Testis (tissue), 5 donors: ENCODE measurements at places on chromosomes 3 and 15. TPM values are rescaled to one million over a fixed set of nuclear protein-coding genes. Genes with fewer than 3 reads are reported as not detected.
A peak's percentile ranks its signal among the peaks of the same experiment; 100 is the strongest.

GRCh38 chr3:150515210-150515609, 31.1 kb downstream of the SERP1 start:
- DNase-seq, result no peak

GHRL gene
- 1.0 TPM for polyA plus RNA-seq

- no peak for DNase-seq
Observed at GRCh38 chr3:10334459-10334858, 13.5 kb upstream of the SEC13 start.

GOLGB1 gene
- 11.5 TPM for polyA plus RNA-seq

DNA sequence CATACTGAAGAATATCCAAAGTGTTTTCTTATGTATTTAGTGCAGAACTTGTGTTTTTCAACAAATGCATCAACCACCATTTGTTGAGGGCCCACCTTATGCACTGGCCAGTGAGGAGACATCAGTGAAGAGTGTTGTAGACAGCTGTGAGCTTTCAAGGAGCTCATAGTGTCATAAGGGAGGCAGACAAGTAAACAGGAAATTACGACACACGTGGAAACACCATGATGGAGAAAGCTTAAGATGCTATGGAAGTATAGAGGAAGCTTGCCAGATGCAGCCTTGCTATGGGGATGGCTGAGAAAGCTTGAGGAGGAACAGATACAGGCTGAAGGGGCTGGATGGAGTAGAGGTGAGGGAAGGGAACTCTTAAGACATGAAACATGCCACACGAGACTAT, 50.8 kb upstream of the PSMD6 start:
- DNase-seq, result no peak

ESYT3 gene
- 1.2 TPM for polyA plus RNA-seq

TGM4 gene
- polyA plus RNA-seq, result 1.1 TPM

SLC12A1 gene
- polyA plus RNA-seq, result 1.2 TPM

GRCh38 chr3:100402256-100402655, 917 bp downstream of the LNP1 start:
- DNase-seq, result no peak

GRCh38 chr3:42717306-42717705, 14.7 kb upstream of the HHATL start:
- peak; percentile 2 for DNase-seq

DNA sequence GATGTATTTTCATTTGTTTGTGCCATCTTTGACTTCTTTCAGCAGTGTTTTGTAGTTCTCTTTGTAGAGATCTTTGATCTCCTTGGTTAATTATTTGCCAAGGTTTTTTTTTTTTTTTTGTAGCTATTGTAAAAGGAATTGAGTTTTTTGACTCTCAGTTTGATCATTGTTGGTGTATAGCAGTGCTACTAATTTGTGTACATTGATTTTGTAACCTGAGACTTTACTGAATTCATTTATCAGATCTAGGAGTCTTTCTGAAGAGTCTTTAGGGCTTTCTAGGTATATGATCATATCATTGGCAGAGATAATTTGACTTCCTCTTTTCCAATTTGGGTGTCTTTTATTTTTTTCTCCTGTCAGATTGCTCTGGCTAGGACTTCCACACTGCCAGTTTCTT, 42.2 kb upstream of the POMGNT2 start:
- DNase-seq, result no peak

CD86 gene
- polyA plus RNA-seq, result 3.4 TPM

GRCh38 chr3:188390343-188390718, 236.4 kb downstream of the LPP start:
- no peak for DNase-seq

AQP9 gene
- 3.1 TPM for polyA plus RNA-seq

CLDN1 gene
- 37.1 TPM for polyA plus RNA-seq

DNA sequence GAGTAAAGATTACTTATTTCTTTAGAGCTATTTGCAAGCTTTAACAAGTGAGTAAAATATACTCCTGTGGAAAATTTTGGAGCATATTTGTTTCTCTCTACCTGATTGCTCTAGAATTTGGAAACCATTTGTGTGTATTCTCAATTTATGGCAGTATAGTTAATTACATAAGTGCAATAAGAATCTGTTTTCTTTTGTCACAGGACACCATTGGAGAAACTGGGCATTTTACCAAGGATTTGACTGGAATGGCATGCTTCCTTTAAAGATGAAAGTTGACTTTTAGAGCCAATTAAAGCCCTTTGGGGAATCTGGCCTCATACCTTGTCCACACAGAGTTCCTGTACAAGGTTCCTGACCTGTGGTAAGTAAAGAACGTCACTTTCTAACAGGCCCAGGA, 38.4 kb downstream of the PAQR5 start:
- DNase-seq, result no peak

EXD1 gene
- polyA plus RNA-seq, result 47.0 TPM

DNA sequence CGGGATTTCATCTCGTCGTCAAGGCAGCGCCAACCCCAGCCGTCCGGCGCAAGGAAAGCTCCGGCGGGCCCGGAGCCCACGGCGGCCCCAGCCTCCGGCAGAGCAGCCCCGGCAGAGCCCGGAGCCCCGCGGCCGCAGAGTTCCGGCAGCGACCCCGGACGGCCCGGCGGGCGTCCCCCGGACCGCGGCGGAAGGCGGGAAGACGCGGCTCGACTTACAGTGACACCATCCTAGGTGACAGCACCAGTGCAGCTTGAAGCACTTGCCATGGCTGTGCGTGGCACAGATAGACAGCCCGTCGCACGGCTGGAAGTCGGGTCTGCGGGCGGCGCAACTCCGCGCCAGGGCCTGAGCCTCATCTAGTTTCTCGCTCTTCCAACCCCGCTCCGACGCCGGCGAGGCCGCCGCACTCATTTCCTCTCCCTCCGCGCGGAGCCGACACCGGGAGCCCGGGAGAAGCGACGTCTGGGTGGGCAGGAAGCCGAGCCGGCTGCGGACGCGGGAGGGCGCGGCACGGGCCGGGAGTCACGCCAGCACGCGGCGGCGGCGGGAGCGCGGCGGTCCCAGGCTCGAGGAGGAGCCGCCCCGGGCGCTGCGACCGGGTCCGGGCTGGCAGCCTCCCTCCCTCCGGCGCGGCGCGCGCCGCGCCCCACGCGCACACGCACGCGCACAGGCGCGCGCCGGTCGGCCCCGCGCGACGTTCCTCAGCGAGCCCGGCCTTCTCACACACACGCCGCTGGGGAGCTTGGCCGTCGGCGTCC, at the start of gene C3orf70:
Gene C3orf70 (minus strand): TSS at position 651 of the 761 bp plus-strand sequence. CDS start 237 bp downstream, at position 414.
- peak; percentile 72 for DNase-seq

- DNase-seq, result no peak
Observed at GRCh38 chr3:100753846-100754245, 44.6 kb downstream of the TFG start.

DNA sequence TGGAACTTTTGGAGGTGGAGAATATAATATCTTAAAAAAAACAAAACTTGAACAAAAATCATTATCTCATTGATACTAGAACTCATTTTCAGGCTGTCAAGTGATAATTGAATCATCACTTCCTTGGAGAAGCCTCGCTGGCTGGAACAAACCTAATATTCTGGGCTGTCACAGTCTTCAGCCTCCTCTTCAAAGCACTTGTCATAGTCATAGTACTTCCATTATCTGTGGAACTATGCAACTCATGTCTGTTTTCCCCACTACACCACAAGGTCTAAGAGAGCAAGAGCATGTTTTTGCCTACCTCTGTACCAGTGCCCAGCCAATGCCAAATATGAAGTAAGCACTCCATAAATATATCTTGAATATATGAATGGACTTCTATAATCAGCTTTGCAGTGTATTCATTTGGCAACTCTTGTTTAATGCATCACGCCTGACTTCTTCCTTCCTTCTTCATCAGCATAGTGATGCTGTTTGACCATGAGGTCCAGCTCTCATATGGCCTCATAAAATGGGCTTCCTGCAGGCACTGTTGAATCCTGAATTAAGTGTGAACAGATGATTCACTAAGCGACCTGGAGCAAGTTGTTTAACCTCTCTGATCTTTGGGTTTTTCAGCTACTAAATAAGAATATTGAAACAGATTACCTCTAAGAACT, 86.6 kb upstream of the SNRK start:
- DNase-seq, result no peak

DNA sequence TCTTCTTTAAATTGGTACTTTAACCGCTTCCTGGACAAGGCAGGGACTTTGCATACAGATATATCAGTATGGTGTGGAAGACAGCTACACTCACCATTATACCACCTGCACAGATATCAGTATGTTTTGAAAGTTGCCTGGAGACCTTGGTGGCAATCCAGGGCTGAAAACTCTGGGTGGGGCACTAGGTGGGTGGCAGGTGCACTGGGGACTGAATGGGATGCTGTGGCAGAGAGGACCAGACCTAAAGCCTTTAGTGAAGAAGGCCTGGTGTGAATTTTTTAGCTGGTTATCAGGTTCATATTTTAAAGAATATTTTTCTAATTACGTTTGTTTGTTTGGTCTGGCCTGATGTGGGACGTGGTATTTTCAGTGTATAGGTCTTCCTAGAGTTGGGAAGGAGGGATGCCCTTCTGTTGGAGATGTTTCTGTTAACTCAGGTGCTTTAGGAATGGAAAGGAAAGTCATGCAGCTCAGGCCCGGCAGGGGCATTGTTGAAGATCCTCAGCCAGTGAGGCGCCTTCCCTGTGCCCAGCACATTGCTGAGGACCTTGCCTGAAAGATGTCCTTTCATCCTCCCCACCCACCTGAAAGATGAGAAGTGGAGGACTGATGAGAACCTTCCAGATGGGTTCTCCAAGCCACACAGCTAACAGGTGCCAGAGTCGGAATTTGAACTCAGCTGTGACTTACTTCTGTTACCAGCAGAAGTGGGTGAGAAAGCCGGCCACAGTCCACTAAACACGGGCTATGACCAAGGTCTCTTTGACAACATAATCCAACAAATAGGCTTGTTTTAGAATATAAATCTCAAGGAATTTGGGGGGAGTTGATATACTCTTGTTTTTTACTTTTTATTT, 77.3 kb downstream of the APBA2 start:
- no peak for DNase-seq

CNTN3 gene
- 2.4 TPM for polyA plus RNA-seq

RTP4 gene
- polyA plus RNA-seq, result 3.1 TPM

DNA sequence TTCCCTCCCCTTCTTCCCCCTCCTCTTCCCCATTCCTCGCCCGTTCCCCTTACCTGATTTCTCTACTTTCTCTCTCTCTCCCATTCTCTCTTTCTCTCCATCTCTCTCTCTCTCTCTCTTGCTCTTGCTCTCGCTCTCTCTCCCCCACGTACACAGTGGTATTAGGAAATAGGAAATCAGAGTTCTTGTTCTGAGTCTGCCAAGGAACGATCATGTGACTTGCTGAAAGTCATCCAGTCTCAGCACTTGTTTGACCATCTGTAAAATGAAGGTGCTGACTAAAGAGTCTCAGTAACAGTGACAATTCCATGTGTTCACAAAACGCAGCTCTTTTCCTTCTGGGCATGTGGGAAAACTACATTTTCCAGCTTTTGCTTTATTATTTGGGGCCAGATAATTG, 445.0 kb upstream of the TGFBR2 start:
- DNase-seq, result no peak

- DNase-seq, result no peak
Observed at GRCh38 chr3:166986000-166986399, 394.1 kb downstream of the ZBBX start.

POLR2M gene
- polyA plus RNA-seq, result 33.3 TPM

DNA sequence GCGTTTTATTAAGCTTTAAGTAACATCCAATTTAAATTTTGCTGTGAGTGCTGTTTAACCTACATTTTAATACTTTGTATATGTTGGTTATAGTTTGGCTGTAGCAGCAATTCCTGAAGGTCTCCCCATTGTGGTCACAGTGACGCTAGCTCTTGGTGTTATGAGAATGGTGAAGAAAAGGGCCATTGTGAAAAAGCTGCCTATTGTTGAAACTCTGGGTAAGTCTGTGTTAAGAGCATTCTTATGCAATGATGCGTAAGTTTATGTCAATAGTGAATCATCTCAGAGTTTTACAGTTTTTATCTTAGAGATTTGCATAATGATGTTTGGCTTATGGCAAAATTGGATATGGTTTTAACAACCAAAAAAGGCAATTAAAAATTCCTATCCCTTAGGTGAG, 62.7 kb downstream of the ASTE1 start:
- no peak for DNase-seq

CCR1 gene
- polyA plus RNA-seq, result 4.9 TPM

DNA sequence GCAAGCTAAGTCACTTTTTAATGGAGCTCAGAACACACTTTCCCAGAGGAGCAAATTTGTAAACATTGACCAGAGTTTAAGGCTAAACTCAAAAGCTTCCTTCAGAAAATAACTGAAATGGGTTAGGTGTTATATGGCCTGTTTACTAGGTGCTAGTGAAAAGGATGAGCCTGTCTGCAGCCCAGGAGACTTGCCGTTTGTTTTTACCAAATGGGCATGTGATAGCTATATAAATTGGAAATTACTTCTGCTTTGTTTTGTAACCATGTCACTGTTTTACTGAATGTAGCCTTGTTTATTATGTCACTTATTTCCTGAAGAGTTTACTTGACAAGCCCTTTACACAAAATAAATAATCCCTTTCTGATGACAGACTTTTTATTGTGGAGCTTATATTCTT, 109.4 kb upstream of the THSD4 start:
- no peak for DNase-seq

- DNase-seq, result peak; percentile 28
Observed at GRCh38 chr3:30440147-30440604, 166.2 kb upstream of the TGFBR2 start.

GRCh38 chr3:46478341-46478740, 13.6 kb upstream of the LTF start:
- no peak for DNase-seq

AHSG gene
- polyA plus RNA-seq, result 1.5 TPM

DNA sequence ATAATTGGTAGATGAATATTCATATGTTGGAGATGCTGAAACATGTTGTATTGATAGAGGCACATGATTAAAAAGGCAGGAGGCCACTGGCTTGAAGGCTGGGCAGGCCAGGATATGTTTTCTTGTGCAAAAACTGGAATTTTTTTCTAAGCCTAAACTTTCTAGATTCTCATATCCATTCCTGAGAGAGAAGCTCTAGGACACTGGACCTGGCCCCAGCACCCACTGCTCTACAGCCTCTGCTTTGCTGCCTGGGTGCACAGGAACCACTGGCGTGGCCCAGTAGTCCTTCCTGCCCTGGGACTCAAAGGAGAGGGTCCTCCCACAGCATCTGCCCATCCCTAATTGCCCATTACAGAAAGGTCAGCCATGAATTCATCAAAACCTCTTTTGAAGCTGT, 58.1 kb upstream of the APEH start:
- DNase-seq, result no peak

DNA sequence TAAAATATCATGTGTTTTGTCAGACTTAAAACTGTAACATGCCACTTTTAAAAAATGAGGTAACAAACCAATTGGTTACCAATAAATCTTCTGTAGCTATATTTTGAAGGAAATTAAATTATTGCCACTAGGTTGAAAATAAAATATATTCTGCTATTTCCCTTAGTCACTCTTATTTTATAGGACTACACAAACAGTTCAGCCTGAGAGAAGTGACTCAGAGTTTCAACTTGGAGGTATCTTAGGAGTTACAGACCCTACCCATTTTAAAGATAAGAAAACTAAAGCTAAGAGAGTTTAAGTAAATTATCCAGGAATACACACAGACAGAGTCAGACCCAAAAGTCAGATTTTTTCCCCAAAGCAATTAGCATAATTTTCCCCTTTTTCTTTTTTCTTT, 65.1 kb downstream of the PIK3CB start:
- no peak for DNase-seq

EPHB1 gene
- 20.8 TPM for polyA plus RNA-seq
